Left renal cortex interstitium (tissue), 4 donors: ENCODE measurements at places on chromosomes 11 and 22.

- no peak for DNase-seq
These were observed 21.3 kb upstream of the MTNR1B start for GRCh38 chr11:92948116-92948515.

- DNase-seq, result no peak
These were observed 29.1 kb upstream of the LMO2 start for GRCh38 chr11:33920838-33921613.

GRCh38 chr11:133581091-133581490 is 48.8 kb upstream of the OPCML start:
- DNase-seq, result no peak

DNA sequence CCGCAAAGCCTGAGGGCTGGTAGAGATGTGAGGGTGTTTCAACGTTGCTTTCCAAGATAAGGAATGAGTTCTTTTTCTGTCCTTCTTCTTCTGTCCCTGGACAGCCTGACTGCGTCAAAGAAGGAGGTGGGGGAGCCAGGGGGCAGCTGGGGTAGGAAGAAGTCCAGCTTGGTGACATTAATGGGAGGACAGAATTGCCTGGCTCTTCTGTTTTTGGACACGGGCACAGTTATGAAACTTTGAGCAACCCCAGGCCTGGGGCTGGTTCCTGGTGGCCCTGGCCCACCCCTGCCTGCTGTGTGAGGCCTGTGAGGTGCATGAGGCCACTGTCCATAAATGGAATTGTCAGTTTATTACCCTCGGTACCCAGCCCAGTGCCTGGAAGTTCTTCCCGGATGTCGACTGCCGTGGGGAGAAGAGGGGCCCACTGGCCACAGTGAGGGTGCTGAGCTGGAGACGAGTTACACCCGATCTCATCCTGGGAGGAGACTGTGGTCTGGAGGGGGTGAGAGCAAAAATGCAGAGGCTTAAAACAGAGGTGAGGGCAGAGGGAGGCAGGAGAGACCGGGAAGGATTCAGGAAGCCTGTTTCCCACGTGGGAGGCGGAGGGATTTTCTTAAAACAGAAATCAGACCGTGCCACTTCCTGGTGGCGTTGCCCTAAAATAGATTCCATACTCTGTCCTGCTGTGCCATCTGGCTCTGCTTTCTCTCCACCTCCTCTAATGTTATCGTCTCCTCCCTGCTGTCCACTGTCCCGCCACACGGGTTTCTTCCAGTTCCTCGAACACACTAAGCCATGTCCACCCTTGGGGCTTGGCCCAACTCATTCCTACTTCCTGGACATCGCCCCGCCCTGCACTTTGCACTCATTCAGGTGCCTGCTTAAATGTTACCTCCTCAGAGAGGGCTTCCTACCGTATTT is 59.7 kb upstream of the RASD2 start:
- no peak for DNase-seq

GRCh38 chr22:17471886-17472535 is 91.3 kb upstream of the SLC25A18 start:
- DNase-seq, result no peak

DNA sequence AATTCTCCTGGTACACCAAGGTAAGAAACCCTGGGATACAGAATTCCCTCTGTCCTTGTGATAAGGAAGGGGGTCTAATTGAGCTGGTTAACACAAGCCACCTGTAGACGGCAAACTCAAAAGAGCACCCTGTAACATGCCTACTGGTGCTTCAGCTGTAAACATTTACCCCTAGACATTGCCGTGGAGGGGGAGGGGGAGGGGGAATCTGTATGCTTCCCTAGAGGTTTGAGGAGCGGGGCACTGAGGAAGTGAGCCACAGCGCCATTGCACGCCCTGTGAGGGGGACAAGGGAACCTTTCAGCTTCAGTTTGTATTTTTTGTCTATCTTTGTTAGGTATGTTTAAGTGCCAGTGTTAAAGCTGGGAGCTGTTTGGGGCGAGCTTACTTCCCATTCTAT is 99.8 kb downstream of the AASDHPPT start:
- no peak for DNase-seq
